ENCODE measurements at places on chromosomes 12 and 14.

GRCh38 chr12:8904665-8905064, 9.6 kb upstream of the PHC1 start:
- DNase-seq, result no peak

GRCh38 chr12:65529771-65530435, 251.4 kb downstream of the MSRB3 start:
- no peak for DNase-seq

GRCh38 chr14:68779761-68780323, 13.0 kb downstream of the ZFP36L1 start:
- DNase-seq, result no peak

DNA sequence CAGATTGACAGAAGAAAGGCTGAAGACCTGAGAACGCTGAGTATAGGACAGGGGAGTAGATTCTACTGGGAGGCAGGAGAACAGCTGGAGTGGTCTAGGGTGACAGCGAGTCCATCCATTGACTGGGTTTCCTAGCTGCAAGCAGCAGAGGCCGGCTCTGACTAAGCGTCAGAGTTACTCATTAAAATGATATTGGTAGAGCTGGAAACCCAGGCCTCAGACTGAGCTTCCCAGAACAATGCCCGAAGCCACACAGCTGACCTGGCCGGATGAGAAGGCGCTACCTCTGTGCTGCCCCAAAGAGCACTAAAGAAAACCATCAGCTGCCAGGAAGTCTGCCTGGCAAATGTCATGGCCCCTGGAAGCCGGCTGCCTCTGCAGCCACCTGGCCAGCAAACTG, 78.5 kb upstream of the FZD10 start:
- DNase-seq, result no peak

- DNase-seq, result no peak
Measured at GRCh38 chr14:74932401-74932901, 9.4 kb upstream of the RPS6KL1 start.

GRCh38 chr12:95336387-95337067, 118.9 kb downstream of the VEZT start:
- DNase-seq, result no peak

- no peak for DNase-seq
Measured at GRCh38 chr12:113788020-113788856, 177.9 kb downstream of the RBM19 start.

- DNase-seq, result no peak
Measured at GRCh38 chr12:54029529-54030441, 1.5 kb downstream of the HOXC6 start.

DNA sequence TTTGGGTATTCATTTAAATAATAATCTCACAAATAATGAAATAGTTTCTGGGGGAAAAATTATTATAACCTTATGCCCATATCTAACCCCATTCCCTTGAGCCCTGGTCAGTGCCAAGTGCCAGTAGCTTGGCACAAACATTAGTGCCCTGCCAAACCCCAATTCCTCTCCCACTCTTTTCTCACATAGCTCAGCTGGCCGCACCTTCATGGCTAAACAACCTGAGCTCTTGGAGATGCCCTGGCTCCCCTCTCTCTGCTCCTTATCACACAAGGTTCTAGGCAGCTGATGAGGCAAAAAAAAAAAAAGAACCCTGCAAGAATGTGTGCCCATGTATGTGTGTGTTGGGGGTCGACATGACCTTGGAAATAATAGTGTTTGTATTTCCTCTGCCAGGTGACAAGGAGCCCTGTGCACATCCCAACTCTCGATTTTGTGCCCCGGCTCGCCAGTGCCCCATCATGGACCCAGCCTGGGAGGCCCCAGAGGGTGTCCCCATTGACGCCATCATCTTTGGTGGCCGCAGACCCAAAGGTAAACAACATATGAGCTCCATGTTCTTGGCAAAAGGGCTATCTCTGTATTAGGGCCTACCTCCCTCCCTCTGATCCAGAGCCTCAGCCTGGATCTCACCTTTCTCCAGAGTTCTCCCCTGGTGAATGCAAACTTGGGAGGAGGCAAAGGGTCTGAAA, 8.4 kb downstream of the PCK2 start:
- DNase-seq, result no peak

Data from activated CD4-positive, alpha-beta T cell treated with anti-CD3 and anti-CD28 coated beads for 24 hours (primary cell).